ENCODE measurements at places on chromosomes 5 and 9.

- no peak for DNase-seq
Observed at GRCh38 chr5:179241175-179241574, 104.1 kb downstream of the ADAMTS2 start.

DNA sequence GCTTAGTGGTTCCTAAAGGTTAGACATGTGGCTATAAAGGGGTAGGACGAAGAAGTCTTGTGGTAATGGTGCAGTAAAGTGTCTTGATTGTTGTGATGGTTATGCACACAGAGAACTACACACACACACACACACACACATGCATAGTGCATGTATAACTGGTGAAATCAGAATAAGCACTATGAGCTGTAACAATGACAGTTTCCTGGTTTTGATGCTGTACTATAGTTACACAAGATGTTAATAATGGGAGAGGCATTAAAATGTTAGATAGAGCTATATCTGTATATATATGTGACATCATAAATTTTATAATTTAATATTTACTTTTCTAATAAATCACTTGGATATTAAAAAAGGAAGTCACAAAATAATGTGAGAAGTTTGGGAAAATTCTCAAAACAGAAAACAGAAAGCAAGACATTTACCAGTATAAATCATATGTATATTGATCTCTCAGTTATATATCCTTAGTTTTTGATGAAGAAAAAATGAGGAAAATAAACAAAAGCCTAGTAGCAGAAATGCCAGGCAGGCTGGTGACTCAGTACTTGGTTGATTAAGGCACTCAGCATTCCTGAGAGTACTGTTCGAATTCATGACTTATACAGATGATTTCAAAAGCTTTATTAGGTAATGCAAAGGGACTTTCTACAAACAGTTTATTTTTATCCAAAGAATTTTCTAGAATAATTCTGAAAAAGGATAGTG is 350.5 kb upstream of the DAB2 start:
- DNase-seq: no peak

- no peak for DNase-seq
Observed at GRCh38 chr5:180607861-180608571, 16.7 kb upstream of the SCGB3A1 start.

DNA sequence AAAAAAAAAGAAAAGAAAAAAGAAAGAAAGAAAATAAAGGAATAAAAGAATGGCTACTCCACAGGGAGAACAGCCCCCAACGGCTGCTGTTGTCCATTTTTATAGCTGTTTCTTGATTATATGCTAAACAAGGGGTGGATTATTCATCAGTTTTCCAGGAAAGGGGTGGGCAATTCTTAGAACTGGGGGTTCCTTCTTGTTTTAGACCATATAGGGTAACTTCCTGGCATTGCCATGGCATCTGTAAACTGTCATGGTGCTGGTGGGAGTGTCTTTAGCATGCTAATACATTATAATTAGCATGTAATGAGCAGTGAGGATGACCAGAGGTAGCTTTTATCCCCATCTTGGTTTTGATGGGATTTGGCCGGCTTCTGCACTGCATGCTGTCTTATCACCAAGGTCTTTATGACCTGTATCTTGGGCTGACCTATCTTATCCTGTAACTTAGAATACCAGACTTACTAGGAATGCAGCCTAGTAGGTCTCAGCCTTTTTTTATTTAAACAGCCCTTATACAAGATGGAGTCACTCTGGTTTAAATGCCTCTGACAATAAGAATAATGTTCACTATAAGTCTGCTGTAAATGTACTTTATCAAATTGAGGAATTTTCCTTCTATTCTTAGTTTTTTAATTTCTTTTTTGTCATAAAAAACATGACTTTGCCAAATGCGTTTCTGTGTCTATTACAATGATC is 28.6 kb downstream of the TRIM7 start:
- DNase-seq: no peak

DNA sequence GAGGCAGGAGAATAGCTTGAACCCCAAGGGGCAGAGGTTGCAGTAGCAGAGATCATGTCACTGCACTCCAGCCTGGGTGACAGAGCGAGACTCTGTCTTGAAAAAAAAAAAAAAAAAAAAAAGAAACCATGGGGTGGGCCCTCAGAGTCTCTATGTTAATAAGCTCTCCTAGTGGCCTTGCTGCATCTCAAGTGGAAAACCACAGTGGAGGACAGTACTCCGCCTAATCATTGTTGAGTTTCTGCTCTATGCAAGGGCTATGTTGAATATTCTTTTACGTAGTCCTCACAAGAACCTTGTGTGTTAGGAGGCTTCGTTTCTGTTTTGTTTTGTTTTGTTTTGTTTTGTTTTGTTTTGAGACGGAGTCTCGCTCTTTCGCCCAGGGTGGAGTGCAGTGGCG is 48.9 kb downstream of the TJP2 start:
- DNase-seq: no peak

GRCh38 chr5:72451741-72452505 is 55.3 kb downstream of the ZNF366 start:
- peak; percentile 93 for DNase-seq

GRCh38 chr5:127739807-127740384 is 36.7 kb downstream of the CCDC192 start:
- DNase-seq: no peak

DNA sequence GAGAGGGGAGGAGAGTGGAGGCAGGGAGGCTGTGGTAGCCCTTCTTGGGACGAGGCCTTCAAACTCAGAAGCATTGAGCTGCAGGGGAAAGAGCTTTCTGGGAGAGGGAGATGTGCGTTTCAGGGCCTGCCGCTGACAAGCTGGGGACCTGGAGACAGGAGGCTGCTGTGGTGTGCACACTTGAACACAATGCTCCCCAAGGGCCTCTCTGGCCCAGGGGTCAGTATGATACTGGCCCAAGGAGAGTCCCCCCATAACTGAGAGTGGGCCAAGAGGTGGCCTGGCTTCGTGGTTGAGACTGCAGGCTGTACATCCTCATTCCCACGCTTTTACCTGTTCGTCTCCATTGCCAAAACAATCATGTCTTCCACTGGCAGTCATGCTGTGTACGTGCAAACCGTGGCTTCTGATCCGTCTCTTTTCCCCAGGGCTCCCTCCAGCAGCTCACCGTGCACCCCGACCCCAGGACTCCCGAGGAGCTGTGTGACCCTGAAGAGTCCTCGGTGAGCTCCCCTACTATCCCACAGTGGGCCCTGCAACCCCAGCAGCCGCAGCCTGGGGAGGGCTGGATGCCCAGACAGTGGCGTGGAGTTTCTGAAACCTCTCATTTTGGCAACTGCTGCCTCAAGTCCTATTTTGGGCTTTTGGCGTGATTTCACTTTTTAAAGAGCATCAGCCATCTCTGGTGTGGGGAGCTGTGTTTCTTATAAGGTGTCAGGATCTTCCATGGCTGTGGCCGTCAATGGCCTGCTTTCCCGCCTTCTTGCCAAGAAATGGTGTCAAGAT is 43.4 kb downstream of the COL15A1 start:
- no peak for DNase-seq
